ENCODE measurements at places on chromosomes 11 and 22. TPM values are rescaled to one million over a fixed set of nuclear protein-coding genes. Genes with fewer than 3 reads are reported as not detected.

Gene MAJIN
- total RNA-seq = not detected

Gene OR52A1
- not detected for total RNA-seq

Gene CHST1
- total RNA-seq = 0.37 TPM

Gene MOGAT2
- not detected for total RNA-seq

Gene UBQLN3
- 1.1 TPM for total RNA-seq

Gene LIN7C
- 26.9 TPM for total RNA-seq

Gene MS4A1
- 2.4 TPM for total RNA-seq

Gene IFITM2
- 266 TPM for total RNA-seq

Gene APOL4
- total RNA-seq = 113 TPM

Gene NOL12
- 21.6 TPM for total RNA-seq

Gene MIF
- 242 TPM for total RNA-seq

Gene CDHR5
- not detected for total RNA-seq

Gene SPDYC
- not detected for total RNA-seq

Gene NCAPD3
- 10.4 TPM for total RNA-seq

Gene GTF2H1
- total RNA-seq = 54.1 TPM

Gene OR5B17
- total RNA-seq = not detected

Gene IL18
- 70.9 TPM for total RNA-seq

Gene RGL4
- 1.3 TPM for total RNA-seq

Gene DAGLA
- total RNA-seq = 1.4 TPM

Gene CHCHD10
- total RNA-seq = 19.9 TPM

Gene GRIK4
- total RNA-seq = not detected

Gene SNX32
- 1.3 TPM for total RNA-seq

Gene ZNF215
- total RNA-seq = 2.9 TPM

Gene WBP2NL
- 0.95 TPM for total RNA-seq

Gene SOX6
- total RNA-seq = 9.7 TPM

Gene SYT9
- total RNA-seq = 0.46 TPM

Gene RASSF10
- total RNA-seq = 1.7 TPM

Gene ABCC8
- total RNA-seq = not detected

Gene KCTD14
- 4.1 TPM for total RNA-seq

Gene TMPRSS13
- not detected for total RNA-seq

Gene OLFML1
- 18.4 TPM for total RNA-seq

Gene FIBIN
- 31.8 TPM for total RNA-seq

Gene GUCY1A2
- total RNA-seq = 4.4 TPM

Gene C11orf86
- not detected for total RNA-seq

Gene CASP1
- total RNA-seq = 12.1 TPM

Gene CTTN
- total RNA-seq = 341 TPM

Gene FANCF
- 4.7 TPM for total RNA-seq

Gene C22orf15
- total RNA-seq = not detected

Gene NUP50
- total RNA-seq = 66.5 TPM

Gene P2RX6
- total RNA-seq = not detected

Gene NELL1
- total RNA-seq = not detected

Gene VSIG10L2
- total RNA-seq = not detected

Gene KCNK4
- not detected for total RNA-seq

Gene PRR33
- not detected for total RNA-seq

Gene MUC2
- total RNA-seq = not detected

Gene TNNI2
- 3.7 TPM for total RNA-seq

Gene CRYBB3
- not detected for total RNA-seq

Gene MISFA
- total RNA-seq = 0.36 TPM

Gene APOL1
- total RNA-seq = 47.6 TPM

Gene FZD4
- 220 TPM for total RNA-seq

Gene TH
- total RNA-seq = not detected

Gene THY1
- total RNA-seq = 48.4 TPM

Gene EXPH5
- 0.72 TPM for total RNA-seq
